ENCODE measurements at places on chromosomes 16 and 17. TPM values are rescaled to one million over a fixed set of nuclear protein-coding genes. Genes with fewer than 3 reads are reported as not detected.
A peak's percentile ranks its signal among the peaks of the same experiment; 100 is the strongest.

Gene TMEM106A
- total RNA-seq, result 8.1 TPM

GRCh38 chr17:74133740-74134139, 69.7 kb upstream of the RPL38 start:
- no peaks in the 10 kb centered on the region for H3K4me1 ChIP-seq
- H3K36me3 ChIP-seq, result no peaks in the 10 kb centered on the region
- H3K4me3 ChIP-seq, result no peak overlapping the region
- no peak for DNase-seq
- H3K27me3 ChIP-seq, result no peaks in the 10 kb centered on the region

Gene GSG1L2
- not detected for total RNA-seq

Gene HCRT
- not detected for total RNA-seq

- DNase-seq, result peak; percentile 28
- H3K27ac ChIP-seq, result peak overlapping the region; percentile 9
- no peaks in the 10 kb centered on the region for H3K36me3 ChIP-seq
- no peaks in the 10 kb centered on the region for H3K27me3 ChIP-seq
- H3K4me3 ChIP-seq, result peak overlapping the region; percentile 68
These were observed 137.2 kb upstream of the RPH3AL start for GRCh38 chr17:489758-490329.

GRCh38 chr17:58324409-58325288, 3.9 kb downstream of the TSPOAP1 start:
- H3K4me1 ChIP-seq, result peaks cover 11% of the 10 kb centered on the region
- H3K36me3 ChIP-seq, result no peaks in the 10 kb centered on the region
- DNase-seq, result peak; percentile 70
- H3K4me3 ChIP-seq, result peak overlapping the region; percentile 40

DNA sequence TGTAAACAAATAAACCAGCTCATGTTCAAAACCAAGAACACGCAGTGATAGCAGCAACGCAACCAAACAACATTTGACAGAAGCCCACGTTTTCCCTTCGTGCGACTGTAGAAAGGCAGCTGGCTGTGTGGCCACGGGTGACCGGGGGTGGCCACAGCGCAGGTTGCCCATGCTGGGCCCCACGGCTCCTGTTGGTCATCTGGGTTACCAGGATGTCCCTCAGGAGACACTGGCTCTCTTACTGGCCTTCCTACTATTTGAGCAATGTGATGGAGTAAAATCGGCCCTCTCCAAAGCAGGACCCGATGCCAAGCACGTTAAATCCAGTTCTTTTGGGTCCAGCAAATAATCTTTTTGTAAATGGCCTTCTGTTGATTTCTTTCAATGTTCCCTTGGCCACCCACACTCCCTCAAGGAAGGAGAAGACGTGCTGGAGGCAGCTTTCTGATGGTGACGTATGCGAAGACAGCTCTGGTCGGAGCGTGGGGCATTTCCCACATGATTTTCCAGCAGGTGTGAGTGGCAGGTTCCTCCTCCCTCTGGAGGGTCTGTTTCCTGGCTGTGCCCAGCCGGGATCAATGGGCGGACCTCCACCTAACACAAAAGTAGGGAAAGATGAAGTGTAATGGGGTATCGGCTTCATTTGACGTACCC, 143.1 kb upstream of the CHMP6 start:
- no peaks in the 10 kb centered on the region for H3K27me3 ChIP-seq
- no peak overlapping the region for H3K27ac ChIP-seq
- DNase-seq, result no peak
- peaks cover 7% of the 10 kb centered on the region for H3K36me3 ChIP-seq
- no peaks in the 10 kb centered on the region for H3K4me1 ChIP-seq

GRCh38 chr17:80091376-80091775, 10.0 kb upstream of the GAA start:
- no peak for DNase-seq
- no peak overlapping the region for H3K4me3 ChIP-seq
- H3K27ac ChIP-seq, result no peak overlapping the region
- no peaks in the 10 kb centered on the region for H3K27me3 ChIP-seq

DNA sequence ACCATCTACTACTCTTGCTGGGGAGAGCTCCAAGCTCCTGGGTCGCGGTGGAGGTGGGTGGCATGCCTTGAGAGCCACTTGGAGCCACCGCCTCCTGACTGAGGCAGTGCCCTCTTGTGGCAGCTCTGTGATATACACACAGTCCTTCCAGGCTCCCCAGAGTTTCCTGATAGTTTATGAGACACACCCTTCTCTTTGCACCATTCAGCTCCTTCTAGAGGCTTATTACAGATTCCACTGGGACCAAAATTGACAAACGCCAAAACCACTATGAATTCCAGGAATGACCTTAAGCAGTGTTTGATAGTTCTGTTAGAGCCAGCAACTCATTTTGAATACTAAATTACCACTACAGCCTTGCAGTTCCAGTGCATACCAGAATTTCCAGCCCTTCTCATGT, 170.1 kb upstream of the CDH13 start:
- no peaks in the 10 kb centered on the region for H3K36me3 ChIP-seq
- no peaks in the 10 kb centered on the region for H3K27me3 ChIP-seq
- peak; percentile 49 for DNase-seq
- H3K4me1 ChIP-seq, result no peaks in the 10 kb centered on the region
- no peak overlapping the region for H3K4me3 ChIP-seq
- no peak overlapping the region for H3K27ac ChIP-seq

Gene MYO15B
- total RNA-seq, result 55.6 TPM

DNA sequence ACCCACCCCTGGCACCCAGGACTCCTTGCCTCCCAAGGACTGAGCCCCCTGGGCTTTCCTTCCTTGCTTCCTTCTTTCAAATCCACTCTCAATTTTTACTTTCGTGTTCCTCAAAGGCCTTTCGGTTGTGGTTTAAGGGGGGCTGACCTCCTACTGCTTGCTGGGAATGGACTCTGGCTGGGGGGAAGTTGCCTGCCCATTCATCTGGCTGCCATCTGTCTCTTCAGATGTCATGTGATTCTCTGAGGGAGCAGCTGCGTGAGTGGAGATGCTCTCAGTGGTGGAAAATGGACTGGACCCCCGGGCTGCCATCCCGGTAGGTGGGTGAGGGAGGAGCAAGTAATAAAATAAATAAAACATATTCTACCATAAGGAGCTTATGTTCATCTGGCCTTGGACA, 93.8 kb upstream of the RPRML start:
- peaks cover 3% of the 10 kb centered on the region for H3K4me1 ChIP-seq
- no peak overlapping the region for H3K27ac ChIP-seq
- no peak overlapping the region for H3K4me3 ChIP-seq
- no peaks in the 10 kb centered on the region for H3K36me3 ChIP-seq
- no peaks in the 10 kb centered on the region for H3K27me3 ChIP-seq
- no peak for DNase-seq

Gene SLC5A11
- total RNA-seq, result not detected

Data from adrenal gland (tissue), 19 donors.